ENCODE measurements at places on chromosomes 7 and 10.

GRCh38 chr7:157830331-157830730 is 493.5 kb downstream of the DNAJB6 start:
- no peak for DNase-seq

GRCh38 chr7:129525225-129525862 is 23.0 kb downstream of the SMKR1 start:
- no peak for DNase-seq

- no peak for DNase-seq
These were observed 181.7 kb downstream of the SRPK2 start for GRCh38 chr7:105206985-105207384.

GRCh38 chr7:25946181-25946580 is 205.8 kb upstream of the NFE2L3 start:
- no peak for DNase-seq

- DNase-seq, result no peak
These were observed 460.1 kb downstream of the MAGI2 start for GRCh38 chr7:78993341-78993740.

GRCh38 chr7:140214075-140214684 is 37.4 kb upstream of the KDM7A start:
- DNase-seq, result peak; percentile 72

- peak; percentile 48 for DNase-seq
These were observed 742 bp downstream of the LMBR1 start for GRCh38 chr7:156892081-156892800.

Data from thyroid gland (tissue), 4 donors.